PC-9 (cell line): ENCODE measurements at places on chromosomes 16 and 17.

DNA sequence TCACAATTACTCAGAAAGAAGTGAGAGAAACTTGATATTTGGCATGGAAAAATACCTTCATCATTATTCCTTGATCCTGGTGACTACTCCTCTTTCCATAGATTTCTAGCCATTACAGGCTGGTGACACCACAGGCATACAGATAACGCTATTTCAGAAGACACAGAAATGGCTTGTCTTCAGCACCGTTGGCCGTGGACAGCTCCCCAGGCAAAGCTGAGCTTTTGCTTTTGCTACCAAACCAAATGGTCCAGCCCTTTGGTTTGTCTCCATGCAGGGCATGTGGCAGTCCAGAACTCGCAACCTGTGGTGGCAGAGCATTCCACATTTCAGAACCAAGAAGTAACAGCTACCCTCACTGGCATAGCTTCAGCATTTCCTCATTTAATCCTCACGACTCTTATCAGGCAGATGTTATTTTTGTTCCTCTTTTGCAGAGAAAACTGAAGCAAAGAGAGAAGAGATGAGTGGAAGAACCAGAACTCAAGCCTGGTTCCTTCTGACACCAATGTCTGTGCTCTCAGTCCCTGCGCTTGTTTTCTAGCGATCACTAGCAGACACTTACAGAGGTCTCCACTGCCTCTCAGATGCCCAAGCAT lies 55.5 kb downstream of the HS3ST4 start:
- DNase-seq, result peak; percentile 10

GRCh38 chr17:45380991-45381390 lies 51.7 kb downstream of the ARHGAP27 start:
- no peak for DNase-seq

GRCh38 chr16:85872734-85873133 lies 26.2 kb upstream of the IRF8 start:
- no peak for DNase-seq

- peak; percentile 87 for DNase-seq
Measured at GRCh38 chr16:66408163-66409048, 18.7 kb upstream of the BEAN1 start.

DNA sequence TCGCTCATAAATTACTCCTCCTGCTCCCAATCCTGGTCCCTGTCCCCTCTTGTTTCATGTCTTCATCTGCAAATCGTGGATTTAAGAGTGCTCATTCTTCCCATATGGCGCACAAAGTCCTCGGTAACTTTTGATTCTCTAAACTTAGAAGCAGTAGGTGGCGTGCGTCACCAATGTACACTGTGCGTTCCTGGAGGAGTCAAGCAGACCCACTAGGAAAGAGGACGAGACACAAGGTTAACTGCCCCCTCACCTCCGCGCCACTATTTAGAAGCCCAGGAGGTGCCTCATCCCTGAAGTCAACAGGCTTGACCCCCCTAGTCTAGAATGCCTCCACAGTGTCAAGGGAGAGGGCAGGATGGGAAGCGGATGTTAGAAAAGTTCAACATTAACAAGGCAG lies 2.9 kb downstream of the SLC13A5 start:
- no peak for DNase-seq

DNA sequence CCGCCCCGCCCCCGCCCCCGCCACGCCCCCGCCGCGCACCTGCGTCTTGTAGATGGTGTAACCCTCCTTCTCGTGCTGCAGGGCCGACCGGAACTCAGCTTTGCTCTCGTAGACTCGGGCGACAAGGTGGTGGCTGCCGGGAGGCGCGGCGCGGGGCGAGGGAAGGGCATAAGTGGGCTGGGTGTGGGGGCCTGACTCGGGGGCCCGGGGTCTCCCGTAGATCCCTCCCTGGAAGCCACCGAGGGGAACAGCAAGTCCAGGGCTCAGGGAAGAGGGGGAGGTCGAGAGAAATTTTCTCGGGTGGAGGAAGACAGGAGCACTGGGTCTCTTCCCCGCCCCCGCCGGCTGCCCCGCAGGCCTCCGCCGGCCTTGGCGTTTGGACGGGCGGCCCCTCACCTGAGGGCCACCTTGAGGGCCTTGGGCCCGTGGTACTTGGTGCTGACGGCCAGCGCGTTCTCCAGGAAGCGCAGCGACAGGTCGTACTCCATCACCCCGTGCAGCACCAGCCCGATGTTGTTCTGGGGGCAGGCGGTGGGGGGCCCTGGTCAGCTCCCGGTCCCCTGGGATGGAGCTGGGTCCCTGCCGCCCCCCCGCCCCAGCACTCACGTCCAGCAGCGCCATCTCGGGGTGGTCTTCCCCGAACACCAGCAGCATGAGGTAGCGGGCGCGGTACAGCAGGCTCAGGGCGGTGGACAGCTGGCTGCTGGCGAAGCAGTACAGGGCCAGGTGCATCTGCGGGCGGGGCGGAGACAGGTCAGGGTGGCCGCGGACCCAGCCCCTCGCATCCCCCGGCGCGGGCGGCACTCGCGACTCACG lies 19.4 kb downstream of the CLUH start:
- no peak for DNase-seq

DNA sequence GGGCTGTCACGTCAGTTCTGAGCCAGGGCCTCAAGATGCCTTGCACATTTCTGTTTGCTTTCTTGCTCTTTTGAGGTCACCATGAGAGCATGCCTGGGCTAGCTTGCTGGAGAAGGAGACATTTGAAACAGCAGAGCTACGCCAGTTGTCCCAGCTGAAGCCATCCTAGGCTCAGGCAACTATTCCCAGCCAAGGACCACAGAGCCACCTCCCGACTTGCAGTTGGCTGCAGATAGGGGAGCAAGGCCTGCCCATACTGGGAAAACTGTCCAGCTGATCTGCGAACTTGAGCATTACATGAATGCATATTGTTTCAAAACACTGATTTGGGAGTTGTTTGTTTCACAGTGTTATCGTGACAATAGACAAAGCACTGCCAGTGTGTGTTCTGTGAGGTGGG lies 340.8 kb downstream of the XYLT1 start:
- DNase-seq, result no peak

GRCh38 chr17:37506678-37507077 lies 17.0 kb downstream of the DUSP14 start:
- DNase-seq, result peak; percentile 3

- DNase-seq, result no peak
Measured at GRCh38 chr16:79740252-79740651, 139.7 kb upstream of the MAF start.

GRCh38 chr16:59573528-59574271 lies 839.6 kb upstream of the GOT2 start:
- no peak for DNase-seq

DNA sequence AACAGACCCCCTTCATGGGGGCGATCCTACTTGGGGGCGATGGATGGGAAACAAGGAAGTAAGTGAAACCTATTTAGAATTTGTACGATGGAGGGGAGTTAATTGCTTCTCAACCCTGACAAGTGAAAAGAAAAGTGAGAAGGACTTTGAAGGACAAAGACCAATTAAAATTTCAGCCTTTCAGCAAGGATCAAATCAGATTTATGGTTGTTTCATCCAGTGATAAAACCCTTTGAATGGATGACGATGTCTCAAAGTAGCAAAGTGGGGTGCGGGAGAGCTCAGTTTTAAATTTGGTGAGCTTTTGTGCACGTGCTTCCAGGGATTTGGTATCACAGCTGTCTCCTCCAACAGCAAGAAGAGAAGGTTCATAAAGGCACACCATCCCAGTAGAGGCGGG lies 51.7 kb downstream of the CMIP start:
- DNase-seq, result no peak

DNA sequence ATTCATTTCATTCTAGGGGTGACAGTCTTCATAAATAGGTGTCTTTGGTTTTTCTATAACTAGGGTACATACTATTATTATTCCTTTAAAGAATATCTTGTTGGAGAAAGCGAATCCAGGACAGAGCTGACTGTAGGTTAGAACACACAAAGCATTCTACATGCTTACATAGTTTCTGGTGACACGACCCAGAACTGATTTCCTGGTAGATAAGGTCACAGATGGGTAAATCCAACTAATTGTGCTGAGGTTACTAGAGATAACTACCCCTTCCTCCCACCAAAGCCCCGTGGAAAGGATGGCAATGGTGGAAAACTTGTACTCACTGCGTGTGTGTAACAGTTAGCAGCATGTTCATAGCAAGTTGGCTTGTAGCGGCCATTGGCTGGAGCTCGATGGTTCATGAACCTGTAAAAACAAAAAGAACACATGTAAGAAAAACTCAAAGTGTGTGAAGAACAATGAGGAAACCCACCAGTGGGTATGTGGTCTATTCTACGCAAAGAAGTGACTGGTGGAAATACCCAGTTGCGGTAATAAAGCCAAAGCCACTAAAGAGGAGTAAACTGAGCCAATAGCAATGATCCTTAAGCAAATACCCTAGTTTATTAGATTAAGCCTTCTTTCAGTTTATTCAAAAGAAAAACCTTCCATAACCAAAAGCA lies 7.7 kb downstream of the MMD start:
- DNase-seq, result no peak
